ENCODE measurements at places on chromosomes 2 and 18.

DNA sequence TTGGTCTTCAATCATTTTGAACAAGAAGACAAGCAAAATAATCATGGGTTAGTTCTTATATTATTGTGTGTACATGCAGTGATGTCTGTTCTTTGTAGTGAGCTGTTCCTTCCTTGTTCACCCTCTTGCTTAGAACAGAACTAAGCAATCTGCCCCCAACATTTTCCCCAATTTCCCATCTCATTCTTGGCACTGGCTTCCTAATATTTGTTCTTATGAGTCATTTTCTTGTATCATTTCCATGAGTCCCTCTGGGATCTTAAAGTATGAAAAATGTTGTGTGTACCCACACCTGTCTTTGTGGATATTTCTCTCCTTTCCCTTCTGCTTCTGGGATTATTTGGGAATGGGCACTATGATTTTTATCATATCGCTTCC is 3.5 kb upstream of the IL1B start:
- DNase-seq, result no peak

GRCh38 chr2:47346-47725 is 1.0 kb upstream of the FAM110C start:
- no peak for DNase-seq

DNA sequence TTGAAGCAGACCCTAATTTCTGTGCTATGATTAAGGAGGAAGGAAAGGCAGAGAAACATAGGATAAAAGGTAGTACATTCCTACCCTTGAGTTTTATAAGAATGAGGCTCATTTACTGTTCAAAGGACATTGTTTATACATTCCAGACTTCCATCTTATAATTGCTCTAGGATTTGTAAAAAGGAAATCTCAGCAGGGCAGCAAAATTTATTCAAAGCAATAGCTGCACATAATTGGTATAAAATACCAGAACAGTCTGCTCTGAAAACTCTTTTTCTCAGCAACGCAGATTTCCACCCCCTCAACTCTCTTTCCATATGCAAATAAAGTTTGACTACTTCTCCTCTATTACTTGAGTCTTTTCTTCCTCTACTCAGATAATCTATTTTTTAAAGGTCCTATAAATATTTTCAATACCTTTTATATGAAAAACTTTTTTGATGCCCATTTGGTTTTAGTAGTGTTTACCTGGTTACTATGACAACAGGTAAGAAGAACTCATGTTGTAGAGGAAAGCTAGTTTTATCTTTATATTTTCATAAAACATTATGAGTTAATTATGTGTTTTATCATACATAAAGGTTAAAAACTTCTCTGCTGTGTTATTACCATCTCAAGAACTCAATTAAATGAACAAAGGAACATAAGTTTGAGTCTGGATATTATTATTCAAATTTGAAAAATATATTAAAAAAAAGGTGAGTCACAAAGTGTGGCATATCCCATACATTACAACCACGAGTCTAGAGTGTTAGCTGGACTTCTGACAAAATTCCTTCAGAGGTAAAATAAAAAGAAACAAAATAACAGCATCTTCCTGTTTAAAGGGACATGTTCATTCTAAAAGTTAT is 19.9 kb downstream of the RBMS1 start:
- DNase-seq, result no peak

- no peak for DNase-seq
Observed at GRCh38 chr2:143264851-143265250, 135.6 kb downstream of the ARHGAP15 start.

- peak; percentile 32 for DNase-seq
Observed at GRCh38 chr2:160298960-160299359, 98.9 kb upstream of the ITGB6 start.

- no peak for DNase-seq
Observed at GRCh38 chr2:24731040-24731439, 62.2 kb downstream of the PTRHD1 start.

DNA sequence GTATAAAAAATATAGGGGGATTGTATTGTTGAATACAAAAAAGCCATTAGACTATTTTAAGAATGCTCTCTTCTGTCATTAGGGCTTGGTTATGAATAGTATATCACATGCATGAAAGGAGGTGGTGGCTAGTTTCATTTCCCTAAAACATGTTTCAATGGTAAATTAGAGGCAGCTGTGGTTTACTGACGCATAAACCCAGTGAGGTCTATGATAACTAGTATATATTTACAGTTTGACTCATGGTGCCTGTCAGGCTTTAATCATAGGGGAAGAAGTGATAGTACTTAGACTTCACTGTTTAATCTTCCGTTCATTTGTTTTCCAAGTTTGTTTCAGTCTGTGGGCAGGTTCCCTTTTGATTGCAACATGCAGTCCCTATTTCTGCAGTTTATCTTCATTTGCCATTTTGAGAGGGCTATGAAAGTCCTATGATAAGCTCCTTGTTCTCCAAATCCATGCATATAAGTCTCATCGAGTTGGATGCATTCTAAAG is 55.1 kb upstream of the MAP4K3 start:
- DNase-seq, result peak; percentile 93

- DNase-seq, result peak; percentile 21
Observed at GRCh38 chr2:180505203-180505602, 475.2 kb upstream of the UBE2E3 start.

DNA sequence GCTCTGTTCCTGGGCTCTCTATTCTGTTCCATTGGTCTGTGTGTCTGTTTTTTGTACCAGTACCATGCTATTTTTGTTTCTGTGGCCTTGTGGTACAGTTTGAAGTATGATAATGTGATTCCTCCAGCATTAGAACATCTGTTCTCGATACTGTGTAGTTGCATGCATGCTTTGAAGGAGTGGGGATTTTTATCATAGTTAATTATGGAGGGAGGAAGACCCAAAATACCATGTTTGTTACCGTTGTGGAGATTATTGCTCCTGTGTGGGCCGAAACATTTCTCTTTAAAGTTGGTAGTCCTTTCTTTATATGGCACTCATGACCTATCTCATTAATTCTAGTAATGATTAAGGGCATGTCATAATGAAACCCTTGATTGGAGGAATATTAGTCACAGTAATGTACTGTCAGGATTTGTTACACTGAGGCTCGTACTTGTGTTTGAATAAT is 87.6 kb downstream of the TTC27 start:
- no peak for DNase-seq

DNA sequence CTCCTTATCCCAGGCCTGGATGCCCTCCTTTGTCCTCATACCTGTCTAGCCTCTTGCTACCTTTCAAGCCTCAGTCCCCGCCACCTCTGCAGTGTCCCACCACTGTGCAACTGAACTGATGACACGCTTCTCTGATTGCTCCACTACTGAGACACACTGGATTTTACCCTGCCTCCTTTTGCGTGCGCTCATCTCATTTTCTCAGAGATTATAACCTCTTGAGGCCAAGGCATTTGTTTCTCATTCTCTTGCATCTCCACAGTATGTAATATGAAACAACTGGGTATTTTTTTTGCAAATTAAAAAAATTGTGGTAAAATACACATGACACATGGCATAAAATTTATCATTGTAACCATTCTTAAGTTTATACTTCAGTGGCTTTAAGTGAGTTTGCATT is 95.4 kb downstream of the PRKCE start:
- DNase-seq, result no peak

DNA sequence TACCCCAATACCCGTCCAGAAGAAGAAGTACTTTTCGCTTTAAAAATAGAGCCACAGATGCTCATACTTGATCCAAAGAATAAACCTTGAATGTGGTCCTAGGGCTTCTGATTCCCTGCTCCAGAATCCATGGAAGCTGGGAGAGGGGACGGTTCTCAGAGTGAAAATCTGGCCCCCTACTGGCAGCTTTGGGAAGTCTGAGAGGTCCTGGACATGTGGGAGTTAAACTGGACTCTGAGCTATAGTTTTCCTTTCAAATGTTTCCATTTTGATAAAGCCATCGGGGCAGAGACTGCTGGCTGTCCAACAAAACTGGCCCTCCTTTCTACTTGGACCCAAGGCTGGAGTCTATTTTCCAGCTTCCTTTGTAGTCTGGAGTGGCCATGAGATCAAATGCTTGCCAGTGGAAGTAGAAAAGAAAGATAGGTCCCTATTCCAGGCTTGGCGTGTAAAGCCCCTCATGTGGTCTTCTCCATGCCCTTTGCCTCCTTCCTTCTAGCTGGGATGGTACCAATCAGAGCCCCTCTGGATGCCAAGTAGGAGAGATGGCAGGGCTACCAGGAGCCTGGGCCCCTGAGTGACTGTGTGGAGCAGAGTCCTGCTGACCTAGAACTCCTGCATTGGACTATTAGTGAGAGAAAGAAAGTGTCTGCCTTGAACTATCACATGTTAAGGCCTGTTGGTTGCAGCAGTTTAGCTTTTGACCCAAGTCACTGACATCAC is 37.7 kb upstream of the TBC1D8 start:
- no peak for DNase-seq

GRCh38 chr2:111944531-111945210 is 46.3 kb downstream of the MERTK start:
- no peak for DNase-seq

DNA sequence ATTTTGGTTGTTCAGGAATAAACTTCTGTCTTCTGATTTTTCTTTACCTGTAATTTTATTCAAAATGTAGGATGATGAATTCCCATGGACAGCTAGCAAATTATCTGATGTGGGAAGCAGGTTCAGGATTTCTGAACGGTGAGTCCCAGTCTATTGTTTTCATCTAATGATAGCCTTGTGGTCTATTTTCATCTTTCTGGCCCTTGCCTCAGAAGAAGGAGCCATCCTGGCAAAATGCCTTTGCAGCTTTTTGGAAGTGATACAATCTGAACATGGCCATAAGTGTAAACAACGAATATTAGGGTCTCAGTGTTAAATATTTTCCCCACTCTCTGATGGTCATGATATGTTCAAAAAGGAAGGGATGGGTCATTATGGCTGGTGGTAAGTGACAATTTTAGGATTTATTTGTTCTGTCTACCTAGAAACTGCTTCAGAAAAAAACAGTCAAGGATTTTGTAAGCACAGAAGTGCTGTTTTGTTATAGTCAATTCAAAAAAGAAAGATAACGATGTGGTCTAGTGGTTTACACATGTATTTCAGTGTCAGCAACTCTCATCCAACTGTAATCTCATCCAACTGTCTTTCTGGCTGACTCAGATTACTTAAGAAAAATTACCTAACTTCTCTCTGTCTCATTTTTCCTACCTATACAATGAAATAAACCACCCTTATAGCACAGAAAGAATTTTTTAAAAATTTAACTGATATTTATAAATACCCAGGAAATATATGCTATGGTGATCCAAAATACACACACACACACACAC is 272.6 kb upstream of the ERBB4 start:
- no peak for DNase-seq

GRCh38 chr18:27004056-27004829 is 138.7 kb upstream of the AQP4 start:
- no peak for DNase-seq

DNA sequence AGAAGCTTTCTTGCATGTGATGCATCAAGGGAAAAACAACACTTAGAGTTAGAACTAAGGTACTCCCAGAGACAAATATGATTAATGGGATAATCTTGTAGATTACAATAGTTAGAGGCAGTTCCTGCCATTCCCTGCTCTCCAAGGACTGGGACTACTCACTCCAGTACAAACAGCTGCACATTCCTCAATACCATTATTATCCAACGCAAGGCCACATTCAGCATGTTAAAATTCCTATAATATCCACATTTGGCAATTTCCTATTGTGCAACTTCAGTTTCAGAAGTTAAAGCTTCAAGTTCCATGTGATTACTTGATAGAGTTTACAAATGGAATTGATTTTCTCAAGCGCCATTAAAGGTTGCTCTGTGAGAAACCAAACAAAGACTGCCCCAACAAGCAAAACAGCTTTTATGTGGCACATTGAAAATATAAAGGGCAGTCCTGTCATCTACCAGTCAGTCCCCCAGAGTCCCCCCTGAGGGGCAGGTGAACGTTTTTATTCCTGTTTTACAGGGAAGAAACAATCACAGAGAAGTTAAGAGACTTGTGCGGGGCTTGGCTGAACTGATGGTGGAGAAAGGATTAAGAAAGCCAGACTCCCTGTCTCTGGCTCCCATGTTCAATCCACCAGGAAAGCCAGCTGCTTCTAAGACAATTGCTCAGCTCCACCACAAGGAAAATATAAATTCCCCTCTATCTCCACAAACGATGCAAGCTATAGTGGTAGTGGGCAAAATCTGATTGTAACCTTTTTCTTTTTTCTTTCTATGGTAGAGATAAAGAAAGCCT is 72.6 kb downstream of the TXNL1 start:
- DNase-seq, result no peak

- DNase-seq, result no peak
Observed at GRCh38 chr2:47422016-47422415, 19.1 kb downstream of the MSH2 start.

GRCh38 chr2:38159597-38159996 is 83.6 kb upstream of the CYP1B1 start:
- no peak for DNase-seq

- DNase-seq, result no peak
Observed at GRCh38 chr2:210901326-210901725, 344.9 kb downstream of the CPS1 start.

DNA sequence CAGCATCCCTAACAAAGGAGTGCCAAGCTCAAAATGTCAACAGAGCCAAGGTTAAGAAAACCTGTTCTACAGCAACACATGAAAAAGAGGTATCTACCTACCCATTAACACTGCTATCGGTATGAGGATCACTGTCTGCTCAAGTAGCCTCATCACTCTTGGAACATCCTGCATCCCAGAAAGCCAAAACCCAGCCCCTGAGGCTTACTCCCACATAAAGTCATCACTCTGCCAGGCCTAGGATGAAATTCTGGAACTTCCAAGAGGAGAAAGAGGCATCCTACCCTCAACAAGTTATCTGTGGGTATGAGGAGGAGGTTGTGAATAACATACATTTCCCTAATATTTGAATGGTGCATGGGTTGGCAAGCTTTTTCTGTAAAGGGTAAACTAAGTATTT is 25.5 kb downstream of the CDH2 start:
- DNase-seq, result no peak

DNA sequence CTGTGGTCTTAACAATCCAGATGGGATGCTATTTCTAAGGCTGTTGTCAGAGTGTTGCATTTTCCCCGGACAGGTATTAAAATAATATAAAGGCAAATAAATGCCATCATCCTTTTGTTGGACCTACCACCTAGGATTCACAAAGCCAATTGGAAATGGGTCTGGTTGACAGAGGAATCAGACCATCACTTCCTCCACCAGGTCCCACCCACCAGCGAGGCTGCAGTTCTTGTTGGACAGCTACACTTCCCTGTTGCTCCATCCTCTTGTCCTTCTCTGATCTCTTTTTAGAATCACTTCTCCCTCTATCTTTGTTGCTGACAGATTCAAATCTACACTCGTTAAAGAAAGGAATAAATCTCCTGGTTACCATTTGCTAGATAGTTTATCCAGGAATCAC is 1.1 kb downstream of the TMEM169 start:
- no peak for DNase-seq

DNA sequence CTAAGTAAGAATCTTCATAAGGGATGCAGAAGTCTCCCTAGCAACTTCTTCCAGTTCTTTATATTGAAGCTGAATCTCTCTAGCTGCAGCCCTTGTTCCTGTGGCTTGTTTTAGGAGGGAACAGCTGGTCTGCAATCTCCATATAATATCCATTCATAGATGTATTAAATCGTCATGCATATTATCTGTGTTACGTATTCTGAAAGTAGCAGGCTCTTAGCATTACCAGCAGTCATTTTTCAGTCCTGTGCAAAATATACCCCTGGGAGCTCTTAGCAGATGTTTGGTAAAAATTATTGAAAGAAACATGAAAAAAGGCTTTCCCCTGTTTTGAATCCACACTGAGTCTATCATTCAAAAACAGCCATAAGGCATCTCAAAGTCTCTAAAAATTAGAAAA is 385.3 kb downstream of the IRS1 start:
- DNase-seq, result no peak

All from RCC 7860 (cell line).